AG09309 (cell line): ENCODE measurements at places on chromosomes 1 and 21.

DNA sequence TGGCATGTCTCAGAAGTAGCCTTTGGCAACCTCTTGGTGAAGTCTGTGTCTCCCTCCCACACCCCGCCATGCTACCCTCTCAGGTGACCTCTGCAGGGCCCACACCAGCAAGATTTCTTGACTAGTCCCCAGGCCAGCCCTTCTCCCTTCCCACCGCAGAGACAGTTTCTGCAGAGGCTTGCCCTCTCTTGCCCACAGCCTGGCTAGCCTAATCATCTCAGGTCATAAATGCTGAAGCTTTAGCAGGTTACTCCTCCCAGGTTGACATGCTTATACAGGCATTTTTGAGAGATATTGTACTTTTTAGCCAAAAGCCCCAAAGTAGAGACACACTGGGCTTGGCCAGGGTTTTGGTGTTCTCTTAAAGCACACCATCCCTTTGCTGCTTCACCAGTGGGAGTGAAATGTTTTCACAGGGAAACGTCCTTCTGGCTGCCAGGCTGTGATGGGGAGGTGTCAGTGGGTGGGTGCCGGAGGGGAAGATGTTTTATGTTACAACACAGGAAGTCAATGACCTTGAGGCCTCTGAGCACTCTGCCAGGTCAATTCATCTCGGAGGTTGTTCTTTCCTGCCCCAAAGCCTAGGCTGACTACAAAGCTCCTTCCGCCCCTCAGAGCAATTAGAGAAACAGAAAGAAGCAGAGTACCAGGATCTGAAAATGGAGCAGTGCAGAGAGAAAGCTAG lies 58.5 kb downstream of the STYXL2 start:
- no peak for DNase-seq

DNA sequence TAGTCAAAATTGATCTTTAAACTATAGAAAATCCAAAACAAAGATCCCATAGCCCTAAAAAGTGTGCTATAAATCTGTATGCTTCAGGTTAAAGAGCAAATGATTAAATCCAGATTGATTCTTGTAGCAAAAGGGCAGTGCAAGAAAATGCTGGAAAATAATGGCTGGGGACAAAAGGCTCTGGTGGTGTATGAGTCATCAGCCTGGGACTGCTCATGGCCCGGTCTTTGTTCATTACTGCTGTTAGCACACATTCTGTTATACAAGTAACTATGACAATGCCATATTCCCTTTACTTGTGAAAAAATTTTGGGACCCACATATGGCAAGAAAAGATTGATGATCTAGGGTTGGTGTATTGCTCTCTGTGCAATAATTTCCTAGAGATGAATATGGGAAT lies 89.1 kb downstream of the RWDD3 start:
- no peak for DNase-seq

DNA sequence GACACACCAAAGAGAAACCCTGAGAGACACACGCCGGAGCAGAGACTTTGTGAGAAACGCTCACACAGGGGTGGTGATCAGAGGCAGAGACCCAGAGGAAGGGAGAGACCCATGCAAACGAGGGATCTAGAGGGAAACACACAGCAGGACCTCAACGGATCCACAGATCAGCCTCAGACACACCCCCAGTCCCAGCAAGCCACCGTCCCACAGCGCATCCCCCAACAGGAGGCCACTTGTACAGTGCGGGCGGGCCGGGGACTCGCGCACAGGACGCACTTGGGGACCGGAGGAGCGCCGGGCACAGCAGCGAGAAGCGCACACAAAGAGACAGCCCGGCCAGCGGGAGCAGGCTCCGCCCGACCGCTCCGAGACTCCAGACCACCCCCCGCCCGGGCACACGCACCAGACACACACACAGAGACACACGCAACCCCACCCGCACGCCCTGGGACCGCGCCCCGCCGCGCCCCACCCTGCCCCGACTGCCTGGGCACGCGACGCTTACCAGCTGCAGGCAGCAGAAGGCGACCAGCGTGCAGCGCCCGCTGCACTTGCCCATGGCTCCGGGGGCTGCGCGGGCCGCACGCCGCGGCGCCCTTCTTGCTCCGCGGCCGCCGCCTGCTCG lies 587 bp downstream of the NKAIN1 start:
- DNase-seq: no peak

- DNase-seq: no peak
Measured at GRCh38 chr1:184340984-184341383, 45.8 kb upstream of the C1orf21 start.

DNA sequence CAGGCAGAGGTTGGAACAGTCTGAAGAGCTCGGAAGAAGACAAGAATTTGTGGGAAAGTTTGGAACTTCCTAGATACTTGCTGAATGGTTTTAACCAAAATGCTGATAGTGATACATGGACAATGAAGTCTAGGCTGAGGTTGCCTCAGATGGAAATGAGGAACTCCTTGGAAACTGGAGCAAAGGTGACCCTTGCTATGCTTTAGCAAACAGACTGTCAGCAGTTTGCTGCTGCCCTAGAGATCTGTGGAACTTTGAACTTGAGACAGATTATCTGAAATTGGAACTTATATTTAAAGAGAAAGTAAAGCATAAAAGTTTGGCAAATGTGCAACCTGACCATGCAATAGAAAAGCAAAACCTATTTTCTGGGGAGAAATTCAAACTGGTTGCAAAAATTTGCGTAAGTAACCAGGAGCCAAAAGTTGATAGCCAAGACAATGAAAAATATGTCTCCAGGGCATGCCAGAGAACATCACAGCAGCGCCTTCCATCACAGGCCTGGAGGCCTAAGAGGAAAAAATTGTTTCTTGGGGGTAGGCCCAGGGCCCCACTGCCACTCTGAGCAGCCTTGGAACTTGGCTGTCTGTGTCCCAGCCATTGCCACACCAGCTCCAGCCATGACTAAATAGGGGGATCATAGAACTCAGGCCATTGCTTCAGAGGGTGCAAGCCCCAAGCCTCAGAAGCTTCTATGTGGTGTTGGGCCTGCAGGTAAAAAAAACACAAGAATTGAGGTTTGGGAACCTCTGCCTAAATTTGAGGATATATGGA lies 675.3 kb downstream of the LTN1 start:
- no peak for DNase-seq

- DNase-seq: no peak
Measured at GRCh38 chr1:21560916-21561638, 51.9 kb downstream of the ALPL start.

DNA sequence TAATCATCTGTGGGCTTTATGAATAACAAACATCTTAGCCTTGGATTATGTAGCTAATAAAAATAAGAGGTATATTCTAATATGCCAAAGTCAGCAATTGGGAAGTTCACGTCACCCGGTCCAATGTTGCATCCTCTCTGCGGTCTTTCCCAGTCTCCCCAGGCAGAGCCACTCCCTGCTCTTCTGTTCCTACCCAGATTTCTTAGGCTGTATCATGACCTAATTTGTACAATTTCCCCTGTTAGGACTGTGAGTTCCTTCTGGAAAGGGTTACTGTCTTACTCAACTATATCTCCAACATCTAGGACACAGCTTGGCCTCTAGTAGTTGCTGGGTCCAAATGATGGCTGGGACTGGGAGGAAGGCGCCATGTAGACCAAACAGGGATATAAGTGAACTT lies 29.8 kb upstream of the C1orf198 start:
- DNase-seq: no peak

- no peak for DNase-seq
Measured at GRCh38 chr1:74767490-74767889, 34.5 kb downstream of the TYW3 start.

- no peak for DNase-seq
Measured at GRCh38 chr1:147527941-147528936, 13.1 kb upstream of the BCL9 start.
